ENCODE measurements at places on chromosomes 3 and 15.

DNA sequence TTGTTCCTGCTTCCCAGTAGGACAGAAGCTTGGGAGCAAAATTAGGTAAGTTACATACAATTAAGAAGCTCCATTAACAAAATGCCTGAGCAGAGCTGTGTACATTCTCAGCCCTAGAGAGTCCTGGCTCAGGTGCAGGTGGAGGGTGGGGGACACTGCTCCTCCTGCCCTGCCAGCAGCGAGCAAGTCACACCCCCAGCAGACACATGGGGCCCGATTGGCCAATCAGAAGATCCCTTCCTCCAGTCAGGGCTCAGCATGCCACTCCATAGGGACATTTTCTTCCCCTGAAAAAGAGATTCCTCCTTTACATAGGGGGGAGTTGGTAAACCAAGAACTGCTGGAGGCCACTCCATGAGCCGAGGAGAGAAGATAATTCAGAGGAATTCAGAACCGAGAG is 62.1 kb downstream of the PLXNA1 start:
- DNase-seq = peak; percentile 42

DNA sequence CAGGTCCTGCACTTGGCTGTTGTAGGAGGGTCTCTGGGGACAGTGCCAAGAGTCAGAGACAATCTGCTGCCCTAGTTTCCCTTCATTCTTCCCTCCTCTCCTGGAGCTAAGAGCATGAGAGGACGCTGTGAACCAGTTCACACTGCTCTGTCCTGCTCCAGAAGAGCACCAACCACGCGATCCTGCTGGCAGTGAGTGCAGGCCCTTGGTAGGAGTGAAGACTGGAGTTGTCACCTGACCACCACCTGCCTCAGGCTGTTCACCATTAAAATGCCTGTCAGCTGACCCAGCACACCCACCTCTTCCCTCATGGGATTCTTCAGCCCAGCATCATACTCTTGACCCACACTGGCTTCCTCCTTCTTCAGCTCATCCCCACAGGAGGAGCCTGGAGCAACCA is 2.9 kb downstream of the TM6SF1 start:
- no peak for DNase-seq

DNA sequence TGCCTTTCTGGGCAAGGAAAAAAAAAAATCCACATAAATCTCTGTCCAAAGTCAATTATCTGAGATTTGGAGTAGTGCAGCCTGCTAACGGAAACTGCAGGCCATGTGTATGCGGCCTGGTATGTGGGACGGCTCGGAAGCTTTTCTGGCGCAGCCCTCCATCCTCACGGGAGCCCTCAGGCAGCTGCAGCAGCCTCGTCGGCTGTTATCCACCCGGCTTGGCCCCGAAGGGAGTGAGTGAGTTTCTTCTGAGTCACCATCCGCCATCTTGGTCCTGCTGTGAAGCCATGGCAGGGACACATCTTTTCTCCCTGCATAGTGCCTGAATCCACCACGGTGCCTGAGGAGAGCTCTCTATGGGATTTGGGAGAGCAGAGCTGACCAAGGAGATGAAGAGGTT is 62.8 kb downstream of the POLR2M start:
- no peak for DNase-seq

- DNase-seq = no peak
Observed at GRCh38 chr15:101781928-101782327, 21.4 kb upstream of the OR4F6 start.

- no peak for DNase-seq
Observed at GRCh38 chr3:55556619-55557537, 69.8 kb upstream of the WNT5A start.

GRCh38 chr15:99310745-99311144 is 59.5 kb downstream of the LRRC28 start:
- DNase-seq = no peak

GRCh38 chr3:69300296-69300695 is 85.6 kb downstream of the FRMD4B start:
- no peak for DNase-seq

DNA sequence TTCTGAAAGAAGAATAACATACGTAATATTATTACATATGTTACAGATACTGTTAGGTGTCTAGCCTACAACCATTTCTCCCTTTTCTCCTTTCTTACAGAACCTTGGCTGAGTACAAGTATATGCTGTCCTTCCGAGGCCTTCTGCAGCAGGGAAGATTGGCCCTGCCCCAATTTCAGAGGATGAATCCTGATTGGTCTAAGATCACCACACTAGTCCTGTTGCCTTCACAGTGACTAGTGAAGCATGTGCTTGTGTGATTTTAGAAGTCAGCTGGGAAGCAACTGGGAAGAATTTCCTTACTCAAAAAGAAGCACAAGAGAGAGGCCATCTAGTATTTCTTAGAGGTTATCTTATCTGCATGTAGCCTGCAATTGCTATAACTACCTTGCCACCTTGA is 30.6 kb upstream of the MECOM start:
- no peak for DNase-seq

DNA sequence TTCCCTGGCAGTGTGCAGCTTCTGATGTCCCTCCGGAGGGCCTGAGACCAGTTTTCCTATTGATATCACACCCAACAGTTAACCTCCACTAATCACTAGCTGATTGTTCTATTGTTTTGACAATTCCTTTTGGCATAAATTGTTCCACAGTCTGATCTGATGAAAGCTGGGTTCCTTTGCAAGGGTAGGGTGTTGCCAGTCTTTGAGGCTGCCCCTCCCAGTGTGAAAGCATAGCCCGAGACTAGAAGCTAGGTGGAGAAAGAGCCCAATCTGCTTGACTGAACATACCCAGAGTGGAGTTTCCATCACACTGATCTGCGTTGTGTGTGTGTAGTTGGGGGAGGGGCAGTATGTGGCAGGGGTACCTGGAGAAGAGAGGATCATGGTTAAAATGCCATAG is 10.3 kb upstream of the PRICKLE2 start:
- DNase-seq = no peak

GRCh38 chr15:78389322-78389721 is 48.7 kb upstream of the IREB2 start:
- DNase-seq = no peak

DNA sequence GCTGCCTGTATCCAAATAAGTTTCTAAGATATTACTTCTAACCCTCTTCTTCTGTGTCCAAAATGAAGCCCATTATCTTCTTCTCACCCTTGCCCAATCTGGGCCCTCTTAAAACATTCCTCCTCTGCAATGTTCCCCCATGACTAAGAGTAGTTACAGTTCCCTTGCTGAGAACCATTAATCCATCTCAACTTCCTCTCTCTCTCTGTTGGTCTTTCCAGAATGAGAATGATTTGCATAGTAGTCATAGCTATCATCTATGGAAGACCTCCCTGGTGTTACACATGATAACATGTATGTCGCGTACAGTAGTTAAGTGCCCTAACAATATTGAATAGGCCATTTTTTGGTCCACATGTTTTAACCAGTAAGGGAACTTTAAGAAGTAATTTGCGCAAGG is 177.9 kb downstream of the ANXA2 start:
- DNase-seq = no peak

- no peak for DNase-seq
Observed at GRCh38 chr3:190577225-190577624, 63.3 kb downstream of the IL1RAP start.

DNA sequence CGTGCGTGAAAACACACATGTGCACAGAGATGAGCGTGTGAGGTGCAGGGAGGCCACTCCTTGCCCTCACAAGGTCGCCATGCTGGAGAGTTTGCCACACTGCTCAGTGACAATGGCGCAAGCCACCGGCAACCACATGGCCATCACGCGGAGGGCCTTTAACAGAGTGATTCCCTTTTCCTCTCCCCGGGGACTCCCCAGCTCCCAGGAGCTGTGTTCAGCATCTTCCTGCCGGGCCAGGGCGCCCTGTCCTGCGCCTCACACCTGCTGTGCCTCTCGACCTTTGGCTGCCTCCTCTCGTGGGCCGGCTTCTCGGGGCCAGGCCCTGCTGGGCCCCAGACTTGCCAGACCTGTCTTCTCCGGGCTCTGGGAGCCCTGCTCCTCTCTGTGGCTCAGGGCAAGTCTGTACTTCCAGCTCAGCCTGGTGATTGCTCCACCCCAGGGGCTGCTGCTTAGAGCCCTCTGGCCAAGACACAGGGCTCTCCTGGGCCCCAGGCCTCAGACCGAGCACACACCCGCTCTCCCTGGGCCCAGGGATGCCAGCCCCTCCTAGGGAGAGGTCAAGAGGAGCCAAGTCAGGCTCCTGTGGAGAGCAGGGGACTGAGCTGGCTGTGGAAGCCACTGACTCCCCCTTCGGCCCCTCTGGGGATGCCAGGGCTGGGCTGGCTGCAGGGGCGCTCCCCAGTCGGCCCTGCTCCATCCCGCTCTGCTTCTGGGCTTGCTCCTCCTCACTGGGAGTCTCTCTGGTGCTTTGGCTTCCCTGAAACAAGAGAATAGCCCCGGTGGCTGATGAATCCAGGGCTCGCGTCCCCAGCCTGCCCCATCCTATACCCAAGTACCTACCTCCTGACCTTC is 5.6 kb downstream of the CCDC9B start:
- no peak for DNase-seq

GRCh38 chr3:71001303-71001830 is 582.2 kb downstream of the FOXP1 start:
- no peak for DNase-seq

- DNase-seq = no peak
Observed at GRCh38 chr3:158789592-158789991, 12.3 kb upstream of the MFSD1 start.

DNA sequence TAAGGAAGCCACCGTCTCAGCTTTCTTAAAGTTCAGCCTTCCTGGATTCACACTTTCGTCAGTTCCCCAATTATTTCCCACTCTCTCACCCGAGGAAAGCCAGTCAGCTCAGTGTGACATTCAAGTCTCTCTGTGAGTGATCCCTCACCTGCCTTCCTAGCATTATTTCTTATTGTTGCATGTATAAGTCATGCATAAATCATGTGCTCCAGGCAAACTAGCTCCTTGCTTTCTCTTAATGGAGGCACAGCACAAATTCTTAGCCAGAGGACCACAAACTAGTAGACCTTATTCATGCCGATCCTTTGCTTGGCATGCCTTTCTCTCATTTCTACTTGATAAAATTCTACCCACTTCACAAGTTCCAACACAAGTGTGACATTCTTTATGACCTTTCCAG is 44.3 kb downstream of the CLDN11 start:
- no peak for DNase-seq

GRCh38 chr3:31094048-31094447 is 199.6 kb upstream of the GADL1 start:
- DNase-seq = no peak

GRCh38 chr3:131989318-131989717 is 45.5 kb downstream of the CPNE4 start:
- DNase-seq = no peak

DNA sequence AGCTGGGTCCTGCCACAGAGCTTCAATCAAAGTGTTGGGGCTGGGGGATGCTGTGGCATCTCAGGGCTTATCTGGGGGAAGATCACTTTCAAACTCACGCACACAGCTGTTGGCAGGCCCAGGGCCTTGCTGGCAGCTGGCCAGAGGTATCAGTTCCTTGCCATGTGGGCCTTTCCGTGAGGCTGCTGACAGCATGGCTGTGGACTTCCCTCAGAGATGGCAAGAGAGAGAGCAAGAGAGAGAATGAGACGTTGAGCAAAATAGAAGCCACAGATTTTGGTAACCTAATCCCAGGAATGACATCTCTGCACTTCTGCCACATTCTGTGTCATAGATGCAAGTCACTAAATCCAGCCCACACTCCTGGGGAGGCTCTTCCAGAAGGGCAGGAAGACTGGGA is 91.0 kb downstream of the TPRG1 start:
- DNase-seq = no peak

DNA sequence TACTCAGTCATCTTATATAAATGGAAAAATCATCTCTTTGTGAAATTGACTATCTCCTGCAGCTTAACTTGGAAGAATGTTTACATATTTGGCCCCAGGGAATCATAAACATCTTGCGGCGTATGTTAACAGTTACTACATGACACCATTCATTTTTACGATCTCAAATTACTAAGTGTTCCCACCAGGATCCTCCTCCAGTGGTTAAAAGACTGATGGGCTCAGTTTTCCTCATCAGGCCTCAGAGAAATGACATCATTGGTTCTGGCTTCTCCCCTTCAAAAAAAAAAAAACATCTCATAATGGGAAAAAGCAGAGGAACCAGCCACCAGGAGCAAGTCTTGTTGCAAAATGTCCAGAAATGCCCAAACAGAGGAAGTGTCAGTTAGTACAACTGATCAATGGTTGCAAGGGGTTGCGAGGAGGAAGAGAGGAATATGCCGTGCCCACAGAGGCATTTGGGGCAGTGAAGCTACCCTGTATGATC is 70.5 kb upstream of the LIPC start:
- no peak for DNase-seq

GRCh38 chr15:69852482-69852881 is 245.2 kb downstream of the TLE3 start:
- DNase-seq = no peak

GRCh38 chr15:68930268-68931022 is at the start of gene SPESP1:
Gene SPESP1 (plus strand): TSS chr15:68930525. CDS start chr15:68930654, 129 bp downstream.
- peak; percentile 70 for DNase-seq

- no peak for DNase-seq
Observed at GRCh38 chr15:28900892-28901586, 15.3 kb downstream of the APBA2 start.

- no peak for DNase-seq
Observed at GRCh38 chr15:82532383-82532990, 7.8 kb downstream of the RPS17 start.

DNA sequence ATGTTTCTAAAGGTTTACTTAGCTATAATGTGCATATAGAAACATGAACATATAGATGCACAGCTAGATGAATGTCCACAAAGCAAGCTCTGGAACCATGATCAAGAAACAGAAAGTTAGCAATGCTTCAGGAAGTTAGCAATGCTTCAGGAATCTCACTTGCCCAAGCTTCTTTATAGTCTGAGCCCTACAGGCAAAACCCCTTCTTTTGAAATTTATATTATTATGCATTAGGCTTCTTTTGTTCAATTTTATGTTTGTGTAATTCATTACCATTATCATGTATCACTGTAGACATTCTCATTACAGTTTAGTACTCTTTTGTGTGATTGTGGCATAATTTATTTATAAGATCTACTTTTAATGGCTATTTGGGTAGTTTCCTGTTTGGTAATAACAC is 286.4 kb upstream of the BCHE start:
- DNase-seq = no peak

GRCh38 chr3:16392717-16393116 is 120.8 kb downstream of the RFTN1 start:
- DNase-seq = no peak

- no peak for DNase-seq
Observed at GRCh38 chr3:108416111-108416869, 94.1 kb downstream of the MYH15 start.

DNA sequence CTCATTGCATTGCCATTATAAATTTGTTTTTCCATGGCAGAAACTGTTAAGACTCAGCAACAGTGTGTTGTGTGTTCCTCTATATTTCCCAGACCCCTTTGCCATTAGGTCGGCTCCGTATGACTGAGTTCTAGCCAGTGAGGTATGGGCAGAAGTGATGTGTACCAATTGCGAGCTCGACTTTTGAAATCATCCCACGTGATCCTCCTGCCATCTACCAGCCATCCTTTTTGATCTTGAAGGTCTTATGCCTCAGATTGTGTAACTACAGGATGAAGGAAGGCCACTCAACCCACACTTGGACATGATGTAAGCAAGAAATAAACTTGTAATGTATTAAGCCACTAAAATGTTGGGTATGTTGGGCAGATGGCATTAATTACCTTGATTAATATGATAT is 562.3 kb downstream of the PDCD6IP start:
- DNase-seq = no peak
